Islet precursor cell (in vitro differentiated cells): ENCODE measurements at places on chromosomes 5 and 9.

DNA sequence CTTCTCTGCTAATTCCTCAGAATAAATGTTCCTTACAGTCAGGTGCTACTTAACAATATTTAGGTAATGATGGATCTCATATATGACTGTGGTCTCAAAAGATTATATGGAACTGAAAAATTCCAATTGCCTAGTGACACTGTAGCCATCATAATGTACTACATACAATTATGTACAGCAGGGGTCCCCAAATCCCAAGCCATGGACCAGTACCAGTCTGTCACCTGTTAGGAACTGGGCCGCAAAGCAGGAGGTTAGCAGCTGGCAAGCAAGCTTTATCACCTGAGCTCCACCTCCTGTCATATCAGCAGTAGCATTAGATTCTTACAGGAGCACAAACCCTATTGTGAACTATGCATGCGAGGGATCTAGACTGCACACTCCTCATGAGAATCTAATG lies 69.6 kb downstream of the NR2F1-AS1 start:
- peak; percentile 29 for DNase-seq

- DNase-seq, result no peak
These were observed 225.8 kb downstream of the MELK start for GRCh38 chr9:36798350-36799065.

GRCh38 chr5:90161414-90161813 lies 248.1 kb downstream of the CETN3 start:
- DNase-seq, result peak; percentile 74

DNA sequence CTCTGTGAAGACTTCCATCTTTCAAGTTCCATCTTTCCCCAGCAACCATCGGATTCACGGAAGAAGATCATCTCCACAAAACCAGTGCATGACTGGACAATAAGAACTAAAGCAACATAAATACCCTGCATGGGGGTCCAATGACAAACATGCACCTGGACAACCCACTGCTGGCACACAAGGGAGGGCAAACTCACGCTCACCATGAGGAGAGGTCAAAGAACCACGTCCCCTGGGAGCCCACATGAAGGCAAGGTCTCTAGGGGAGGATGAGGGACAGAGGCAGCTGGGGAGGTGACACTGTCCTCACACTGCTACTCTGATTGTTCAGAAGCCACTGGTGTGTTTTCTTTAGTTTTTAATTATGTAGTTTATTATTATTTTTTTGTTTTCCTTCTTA lies 190.8 kb downstream of the MED10 start:
- DNase-seq, result no peak

DNA sequence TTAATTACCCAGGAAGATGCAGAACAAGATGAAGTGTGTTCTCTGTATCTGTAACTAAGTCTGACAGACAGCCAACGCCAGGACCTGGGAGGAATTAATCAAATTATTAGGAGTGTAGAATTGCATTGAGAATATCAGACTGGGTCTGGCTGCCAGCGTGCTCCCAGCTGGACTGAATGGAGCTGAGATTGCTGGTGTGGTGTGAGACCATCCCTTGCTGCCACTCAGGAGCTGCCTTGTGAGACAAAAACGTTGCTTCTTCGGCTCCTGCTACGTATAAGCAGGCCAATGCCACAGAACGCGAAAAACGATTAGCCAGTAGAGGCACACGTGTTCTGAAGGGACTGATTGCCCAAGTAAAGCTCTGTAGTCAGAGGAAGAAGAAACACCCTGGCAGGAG lies 66.8 kb downstream of the AMBP start:
- DNase-seq, result no peak

- no peak for DNase-seq
These were observed 58.8 kb downstream of the SNX30 start for GRCh38 chr9:112809351-112809848.

GRCh38 chr9:2267181-2267745 lies 252.1 kb downstream of the SMARCA2 start:
- no peak for DNase-seq

GRCh38 chr9:127917603-127918002 lies 762 bp upstream of the ST6GALNAC4 start:
- DNase-seq, result no peak

- DNase-seq, result no peak
These were observed 38.8 kb downstream of the LPCAT1 start for GRCh38 chr5:1484730-1485578.

- no peak for DNase-seq
These were observed 14.2 kb upstream of the PTGS1 start for GRCh38 chr9:122356627-122357026.

GRCh38 chr5:18152671-18153070 lies 518.4 kb downstream of the TAF11L14 start:
- no peak for DNase-seq

- DNase-seq, result peak; percentile 45
These were observed 30.0 kb downstream of the CARD6 start for GRCh38 chr5:40871177-40871576.

DNA sequence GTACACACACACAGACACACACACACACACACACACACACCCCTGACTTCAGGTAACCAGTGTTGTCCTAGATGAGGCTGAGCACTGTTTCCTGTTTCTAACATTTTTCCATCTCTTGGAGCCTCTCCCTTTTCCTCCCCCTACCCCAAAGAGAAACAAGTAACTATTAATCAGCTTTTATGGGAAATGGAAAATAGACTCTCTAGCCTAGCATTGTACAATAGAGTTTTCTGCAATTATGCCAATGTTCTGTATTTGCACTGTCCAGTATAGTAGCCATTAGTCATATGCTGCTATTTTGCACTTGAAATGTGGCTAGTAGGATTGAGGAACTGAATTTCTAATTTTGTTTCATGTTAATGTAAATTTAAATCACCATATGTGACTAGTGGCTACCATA lies 33.1 kb downstream of the RAB3C start:
- DNase-seq, result no peak

GRCh38 chr9:127384901-127385300 lies 12.1 kb upstream of the SLC2A8 start:
- DNase-seq, result no peak

GRCh38 chr5:107284822-107285525 lies 385.8 kb downstream of the EFNA5 start:
- DNase-seq, result peak; percentile 83

DNA sequence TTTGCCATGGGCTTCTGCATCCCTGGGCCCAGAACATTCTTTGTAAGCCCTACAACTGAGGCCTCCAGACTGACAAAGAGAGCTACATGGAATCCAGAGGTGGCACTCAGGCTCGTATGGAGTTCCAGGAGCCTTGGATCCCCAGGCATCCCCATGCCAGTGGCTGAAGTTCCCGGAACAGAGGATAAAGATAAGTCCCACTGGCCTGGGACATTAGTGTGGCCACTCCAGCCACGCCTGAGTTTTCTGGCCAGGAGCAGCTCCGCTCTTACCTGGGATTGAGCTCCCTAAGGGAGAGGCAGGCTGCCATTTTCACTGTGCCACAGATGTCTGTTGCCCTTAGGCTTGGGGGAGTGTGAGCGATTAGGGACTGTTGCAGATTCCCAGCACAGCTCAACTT lies 656.3 kb upstream of the FAM174A start:
- DNase-seq, result no peak

DNA sequence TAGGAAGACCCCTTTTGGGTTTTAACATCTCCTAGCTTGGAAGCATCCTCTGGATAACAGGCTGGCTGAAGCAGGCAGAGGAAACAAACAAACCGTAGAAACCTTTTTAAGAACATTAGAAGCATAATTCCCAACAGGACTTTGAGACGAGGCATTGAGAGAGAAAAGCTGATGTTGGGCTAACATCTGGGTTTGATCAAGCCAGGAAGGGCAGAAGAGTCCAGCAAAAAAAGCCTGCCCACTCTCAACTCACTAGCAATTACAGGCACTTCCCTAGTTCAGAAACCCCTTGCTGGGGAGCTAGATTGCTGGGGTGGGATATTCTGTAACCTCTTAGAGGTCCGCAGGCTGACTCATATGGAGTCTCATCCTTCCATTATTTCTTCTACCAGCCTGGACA lies 75.4 kb upstream of the CTNNA1 start:
- DNase-seq, result no peak

DNA sequence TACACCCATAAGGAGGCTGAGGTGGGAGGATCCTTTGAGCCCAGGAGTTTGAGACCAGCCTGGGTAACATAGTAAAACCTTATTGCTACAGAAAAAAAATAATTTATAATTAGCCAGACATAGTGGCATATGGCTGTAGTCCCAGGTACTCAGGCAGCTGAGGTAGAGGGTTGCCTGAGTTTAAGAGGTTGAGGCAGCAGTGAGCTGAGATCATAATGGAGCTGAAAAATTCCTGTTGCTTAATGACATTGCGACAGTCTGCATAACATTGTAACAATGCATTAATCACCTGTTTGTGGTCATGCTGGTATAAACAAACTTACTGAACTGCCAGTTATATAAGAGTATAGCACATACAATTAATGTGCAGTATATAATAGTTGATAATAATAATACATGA lies 214.2 kb downstream of the TRIM32 start:
- DNase-seq, result no peak

GRCh38 chr9:131008909-131009618 lies at the start of gene LAMC3:
LAMC3 (plus strand) TSS chr9:131009174; CDS start chr9:131009215, 41 bp downstream.
- peak; percentile 70 for DNase-seq

DNA sequence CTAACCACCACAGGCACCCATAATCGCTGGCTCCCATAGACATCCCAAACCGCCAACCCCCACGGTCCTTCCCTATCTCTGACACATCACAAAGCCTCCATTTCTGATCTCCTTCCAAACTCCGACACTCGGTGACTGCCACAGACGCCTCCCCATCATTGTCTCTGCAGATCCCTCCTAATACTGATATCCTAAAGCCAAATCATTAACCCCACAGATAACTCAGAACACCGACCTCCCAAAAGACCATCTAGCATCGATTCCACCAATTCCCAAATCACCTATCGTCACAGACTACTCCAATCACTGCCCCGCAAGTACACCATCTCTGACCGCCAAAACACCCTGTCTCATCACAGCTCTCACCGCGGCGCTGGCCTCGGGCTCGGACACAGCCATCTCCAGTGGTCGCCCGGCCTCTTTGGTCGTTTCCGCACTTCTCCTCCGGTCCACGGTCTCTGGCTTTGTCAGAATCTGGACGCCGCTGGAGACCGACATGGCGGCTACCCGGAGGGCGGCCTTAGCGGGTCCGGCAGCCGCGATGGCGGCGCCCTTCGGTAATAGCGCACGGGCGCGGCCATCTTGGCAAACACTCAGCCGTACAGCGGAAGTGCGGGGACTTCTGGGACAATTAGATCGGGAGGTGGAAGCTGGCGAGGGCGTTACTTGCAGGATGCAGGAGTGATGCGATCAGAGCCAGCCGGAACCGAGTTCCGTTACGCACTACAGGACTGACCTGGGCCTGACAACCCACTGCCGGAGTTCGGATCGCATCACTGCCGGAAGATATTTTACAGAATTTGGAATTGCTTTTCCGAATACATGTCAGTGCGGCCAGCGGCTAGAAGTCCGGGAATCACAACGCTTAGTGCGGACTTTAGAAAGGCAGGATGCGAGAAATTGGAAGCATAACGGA lies at the start of gene ZFP37:
Gene ZFP37 (minus strand): TSS at position 534 of the 916 bp plus-strand sequence. CDS start 36 bp downstream, at position 498.
- peak; percentile 95 for DNase-seq

DNA sequence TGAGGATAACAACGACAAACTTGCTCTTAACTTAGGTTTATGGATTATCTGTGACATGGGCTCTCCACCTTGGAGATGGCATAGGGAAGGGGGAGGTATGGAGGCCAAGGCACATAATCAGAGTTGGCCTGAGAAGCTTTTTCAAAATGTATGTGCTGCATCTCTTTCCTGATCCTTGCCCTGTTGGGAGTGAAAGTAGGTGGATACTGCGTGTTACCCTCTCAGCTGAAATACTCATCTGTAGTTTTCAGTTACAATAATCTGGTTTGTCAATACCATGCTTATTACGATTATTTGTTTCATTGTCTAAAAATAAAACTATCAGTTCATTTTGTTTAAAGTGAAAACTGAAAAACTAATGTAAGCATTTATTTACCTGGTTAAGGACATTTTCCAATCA lies 86.7 kb downstream of the SLC44A1 start:
- DNase-seq, result no peak

DNA sequence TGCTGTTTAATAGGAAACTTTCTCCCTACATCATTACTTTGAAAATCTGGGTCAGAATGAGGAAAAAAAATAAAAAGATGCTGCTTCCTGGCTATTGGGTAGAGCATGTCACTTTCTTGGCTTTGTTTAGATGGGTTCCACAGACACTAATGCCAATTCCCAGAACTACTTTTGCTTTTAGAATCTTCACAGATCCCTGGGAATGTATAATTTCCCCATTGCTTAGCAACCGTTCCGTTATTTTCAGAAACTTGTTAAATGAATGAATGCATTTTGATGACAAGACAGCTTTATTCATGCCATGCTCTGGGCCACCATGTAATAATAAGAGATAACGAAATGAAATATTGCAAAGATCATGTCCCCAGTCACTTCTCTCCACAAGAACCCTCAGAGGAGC lies 126.5 kb upstream of the TRPC7 start:
- no peak for DNase-seq

- no peak for DNase-seq
These were observed 109.1 kb upstream of the SPATA31D4 start for GRCh38 chr9:81819155-81819554.

DNA sequence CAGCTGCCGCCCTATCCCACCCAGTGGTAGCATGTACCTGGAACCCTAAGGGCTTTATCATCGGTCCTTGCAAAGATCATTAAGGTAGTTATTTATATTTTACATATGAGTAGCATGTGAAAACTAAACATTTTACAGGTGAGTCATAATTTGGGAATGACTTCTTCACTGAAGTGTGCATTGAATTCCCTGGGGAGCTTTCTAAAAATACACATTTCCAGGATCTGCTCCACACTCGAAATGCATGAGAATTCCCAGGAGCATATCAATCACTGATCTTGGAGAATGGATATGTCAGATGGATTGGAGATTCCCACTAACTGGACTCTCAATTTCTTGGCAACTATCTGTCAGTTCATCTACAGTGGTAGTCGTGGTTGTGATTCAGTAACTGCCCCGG lies 717.5 kb downstream of the IRX1 start:
- DNase-seq, result no peak

DNA sequence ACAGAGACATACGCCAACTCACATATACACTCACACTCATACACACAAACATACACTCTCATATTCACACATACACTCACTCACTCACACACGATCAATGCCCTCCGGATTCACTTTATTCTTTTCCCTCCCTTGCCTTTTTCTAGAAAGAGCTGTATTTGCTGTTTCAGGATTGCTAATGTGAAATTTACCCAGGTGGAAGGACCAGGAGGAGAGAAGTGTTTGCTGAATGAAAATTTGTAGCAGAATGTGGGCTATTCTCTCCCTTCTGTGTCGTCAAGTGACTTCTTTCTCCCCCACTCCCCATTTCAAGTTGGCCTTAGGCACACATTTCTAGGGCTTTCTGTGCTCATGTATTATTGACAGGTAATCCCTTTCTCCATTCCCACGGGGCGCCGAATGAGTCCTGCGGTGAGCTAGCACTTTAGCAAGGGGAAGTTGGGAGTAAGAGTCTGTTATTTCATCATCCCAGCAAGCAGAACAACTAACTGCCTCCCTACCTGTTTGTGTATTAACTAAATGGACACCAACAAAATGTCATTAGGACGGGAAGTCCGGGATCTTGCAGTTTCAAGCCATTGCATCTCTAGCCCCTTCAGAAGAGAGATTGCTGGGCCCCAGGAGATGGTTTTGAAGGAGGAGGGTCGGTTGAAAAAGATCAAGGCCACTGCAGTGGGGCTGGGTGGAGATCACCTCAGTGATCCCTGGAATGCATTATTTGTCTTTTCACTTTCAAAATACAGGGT lies 97.1 kb upstream of the TAF11L2 start:
- peak; percentile 84 for DNase-seq
